HFFc6 (cell line): ENCODE measurements at places on chromosomes 12 and 14. TPM values are rescaled to one million over a fixed set of nuclear protein-coding genes. Genes with fewer than 3 reads are reported as not detected.

The MYO1H gene
- not detected in 3 replicates for total RNA-seq

The SSPN gene
- total RNA-seq = 11.2 to 19.0 TPM (median 12.3 TPM) in 3 replicates

The CPNE6 gene
- not detected in 3 replicates for total RNA-seq

The CCDC177 gene
- total RNA-seq = not detected in 2 replicates

The RBP5 gene
- not detected in 2 replicates for total RNA-seq

The RAD51AP1 gene
- 7.3 to 19.9 TPM (median 17.2 TPM) in 3 replicates for total RNA-seq

The C12orf50 gene
- not detected in 3 replicates for total RNA-seq

The SLC35F4 gene
- total RNA-seq = not detected in 3 replicates

DNA sequence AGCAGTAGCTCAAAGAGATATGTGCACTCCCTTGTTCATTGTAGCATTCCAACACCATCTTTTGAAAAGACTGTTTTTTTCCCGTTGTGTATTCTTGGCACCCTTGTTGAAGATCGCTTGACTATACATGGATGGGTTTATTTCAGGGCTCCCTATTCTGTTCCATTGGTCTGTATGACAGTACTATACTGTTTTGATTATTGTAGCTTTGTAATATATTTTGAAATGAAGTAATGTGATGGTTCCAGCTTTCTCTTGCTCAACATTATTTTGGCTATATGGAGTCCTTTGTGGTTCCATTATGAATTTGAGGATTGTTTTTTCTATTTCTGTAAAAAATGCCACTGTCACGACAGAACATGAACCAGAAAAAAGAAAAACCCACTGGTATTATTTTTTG is 25.7 kb downstream of the BRMS1L start:
- DNase-seq = no peak

DNA sequence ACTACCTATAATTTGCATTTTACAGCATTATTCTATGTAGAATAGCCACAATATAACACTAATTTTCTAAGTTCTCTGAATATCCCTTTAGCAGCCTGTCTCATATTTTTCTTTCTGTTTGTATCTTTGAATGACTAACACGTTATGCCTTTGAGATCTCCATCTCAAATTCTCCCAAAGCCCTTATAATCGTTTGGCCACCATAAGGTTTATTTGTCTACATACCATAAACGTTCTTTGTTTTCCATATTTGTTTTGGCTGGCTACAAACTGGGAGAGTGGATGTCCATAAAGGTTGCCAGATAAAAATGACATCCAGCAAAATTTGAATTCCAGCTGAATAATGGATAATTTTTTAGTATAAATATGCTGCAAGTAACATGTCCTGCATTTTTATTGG is 203.7 kb downstream of the STXBP6 start:
- no peak for DNase-seq

GRCh38 chr12:110906985-110907384 is 13.4 kb downstream of the MYL2 start:
- no peak for DNase-seq

DNA sequence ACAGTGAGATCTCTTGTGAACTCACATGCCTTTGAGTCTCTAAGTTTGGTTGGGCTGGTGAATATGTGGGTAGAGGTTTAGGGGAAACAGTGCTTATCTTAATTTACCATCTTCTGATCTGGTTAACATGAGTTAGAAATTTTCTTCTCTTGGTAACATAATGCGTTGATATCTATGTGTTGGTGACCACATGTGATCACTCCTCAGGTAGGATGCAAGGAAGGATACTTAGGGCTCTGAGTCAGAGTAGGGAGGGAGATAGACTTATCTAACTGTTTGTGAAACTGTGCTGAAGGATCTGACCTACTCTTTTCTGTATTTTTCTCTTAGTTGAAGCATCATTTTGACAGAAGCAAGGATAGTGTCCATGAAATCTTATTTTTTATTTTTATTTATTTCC is 23.1 kb downstream of the FAM234B start:
- no peak for DNase-seq

DNA sequence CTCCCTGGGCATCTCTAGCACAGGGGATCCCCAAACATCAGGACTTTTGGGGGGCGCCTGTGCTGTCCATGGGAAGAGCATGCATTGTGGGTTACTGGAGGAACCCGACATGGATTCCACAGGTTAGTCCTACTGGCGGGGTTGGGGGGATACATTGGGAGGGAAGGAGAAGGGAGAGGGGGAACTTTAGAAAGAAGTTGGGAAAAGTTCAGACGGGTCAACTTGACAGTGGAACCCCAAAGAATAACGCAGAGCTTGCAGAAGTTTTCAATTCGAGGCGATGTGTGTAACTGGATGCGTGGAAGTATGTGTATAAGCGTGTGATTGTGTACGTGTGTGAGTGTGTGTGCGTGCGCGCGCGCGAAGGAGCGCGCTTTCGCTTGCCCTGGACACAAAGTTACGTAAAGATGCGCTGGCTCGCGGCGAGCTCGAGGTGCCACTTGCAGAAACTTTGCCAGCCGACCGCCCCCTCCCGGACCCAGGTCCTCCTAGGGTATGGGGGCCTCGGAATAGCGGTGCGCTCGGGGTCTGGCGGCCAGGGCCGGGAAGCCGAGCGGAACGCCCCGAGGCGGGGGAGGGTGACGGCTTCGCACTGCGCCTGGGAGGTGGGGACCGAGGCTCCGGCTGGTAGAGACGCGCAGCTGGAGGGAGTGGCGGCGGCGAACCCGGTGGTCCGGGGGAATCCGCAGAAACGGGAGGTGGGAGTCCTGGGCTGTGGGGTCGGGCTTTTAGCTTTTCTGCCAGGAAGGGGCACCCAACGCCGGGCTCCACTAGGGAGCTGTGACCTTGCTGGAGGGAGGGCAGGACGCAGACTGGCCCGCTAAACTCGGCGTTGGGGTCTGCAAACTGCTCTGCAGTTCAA is 669 bp downstream of the RFX4 start:
- no peak for DNase-seq

GRCh38 chr14:46769292-46769691 is 117.7 kb upstream of the RPL10L start:
- DNase-seq = no peak

GRCh38 chr14:72883961-72884360 is 9.9 kb downstream of the DPF3 start:
- no peak for DNase-seq

DNA sequence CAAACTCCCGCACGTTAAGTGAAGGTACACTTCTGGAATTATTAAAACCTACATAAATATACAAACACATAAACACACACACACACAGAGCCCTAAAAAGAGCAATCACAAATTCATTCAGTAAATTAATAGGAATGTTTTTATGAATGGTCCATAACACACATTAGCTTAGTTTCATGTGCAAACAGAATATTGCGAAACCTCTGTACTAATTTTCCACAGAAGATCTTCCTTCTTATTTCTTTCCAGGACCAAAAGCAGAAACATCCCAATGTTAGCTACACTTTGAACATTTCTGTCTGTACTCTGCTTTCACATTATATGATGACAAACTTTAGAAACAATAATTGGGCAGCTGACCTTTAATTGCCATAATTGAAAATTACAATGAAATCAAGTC is 101.6 kb downstream of the SOX5 start:
- no peak for DNase-seq

DNA sequence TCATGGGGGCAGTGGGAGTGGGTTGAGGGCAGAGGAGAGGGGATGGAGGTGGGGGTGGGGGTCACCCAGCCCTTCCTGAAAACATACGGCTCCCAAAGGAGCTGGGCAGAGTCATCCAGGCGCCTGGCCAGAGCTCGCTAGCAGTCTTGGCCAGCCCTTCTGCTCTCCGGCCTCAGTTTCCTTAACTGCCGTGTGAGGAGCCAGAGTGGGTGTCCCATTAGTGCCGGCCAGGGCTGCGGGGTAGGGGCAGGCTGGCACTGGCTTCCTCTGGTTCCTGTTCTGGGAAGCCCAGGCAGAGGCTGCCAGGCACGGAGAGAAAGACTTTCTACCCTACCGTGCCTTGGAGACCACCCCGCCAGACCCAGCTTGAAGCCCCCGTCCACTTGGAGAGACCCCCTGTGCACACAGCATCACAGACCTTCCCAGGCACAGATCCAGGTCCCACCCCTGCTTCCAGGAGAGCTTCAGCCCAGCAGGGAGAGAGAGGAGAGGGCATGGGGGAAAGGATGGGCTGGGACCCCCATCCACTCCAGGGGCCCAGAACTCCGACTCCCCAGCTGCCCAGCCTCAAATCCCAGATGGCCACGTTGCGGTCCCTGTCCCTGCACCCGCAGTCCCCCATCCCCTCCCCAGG is 93.3 kb downstream of the RFLNA start:
- no peak for DNase-seq

GRCh38 chr12:71584356-71584755 is 79.3 kb downstream of the ZFC3H1 start:
- DNase-seq = no peak

DNA sequence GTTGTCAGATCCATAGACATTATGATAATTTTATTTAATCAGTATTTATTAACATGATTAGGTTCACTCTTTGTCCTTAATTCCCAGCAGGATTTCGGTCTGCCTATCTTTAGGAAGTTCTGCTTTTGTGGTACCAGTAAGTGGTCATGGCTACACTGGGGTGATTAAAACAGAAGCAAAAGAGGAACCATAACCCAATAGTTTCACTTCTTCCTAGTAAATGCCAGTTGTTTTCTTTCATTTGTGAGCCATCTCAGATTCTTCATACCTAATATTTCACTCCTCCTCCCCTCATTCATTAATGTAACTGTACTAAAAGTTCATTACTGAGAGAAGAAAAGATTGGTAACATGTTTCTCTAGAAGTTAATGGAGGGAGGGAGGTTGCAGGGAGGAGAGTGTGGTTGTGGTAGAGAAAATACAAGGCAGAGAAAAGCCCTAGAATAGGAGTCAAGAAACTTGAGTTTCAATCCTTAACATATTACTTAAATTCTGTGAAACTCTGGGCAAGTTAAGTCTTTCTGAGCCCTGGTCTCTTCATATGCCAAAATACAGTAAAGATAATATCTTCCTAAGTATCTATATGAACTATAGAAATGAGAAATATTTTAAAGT is 101.2 kb downstream of the PEBP1 start:
- DNase-seq = no peak

- no peak for DNase-seq
Measured at GRCh38 chr14:90488256-90488655, 91.4 kb downstream of the CALM1 start.

DNA sequence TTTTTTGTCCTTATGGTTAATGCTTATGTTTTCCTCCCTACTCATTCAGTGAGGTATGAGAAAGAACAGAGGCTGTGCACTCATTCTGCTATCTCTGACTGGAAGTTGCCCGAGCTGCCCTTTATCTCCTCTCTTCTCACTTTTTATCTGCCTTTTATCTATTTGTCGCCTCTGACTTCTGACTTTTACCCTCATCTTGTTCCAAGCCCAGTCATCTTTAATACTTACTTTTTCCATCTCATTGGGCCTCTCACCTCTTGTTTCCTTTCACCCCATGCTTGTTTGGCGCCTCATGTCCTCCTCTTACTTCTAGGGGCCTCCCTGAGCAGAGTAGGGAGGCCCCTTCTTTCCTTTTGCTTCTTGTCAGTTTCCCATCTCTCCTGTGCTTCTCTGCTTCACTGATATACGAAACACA is 50.7 kb downstream of the DIP2B start:
- no peak for DNase-seq

DNA sequence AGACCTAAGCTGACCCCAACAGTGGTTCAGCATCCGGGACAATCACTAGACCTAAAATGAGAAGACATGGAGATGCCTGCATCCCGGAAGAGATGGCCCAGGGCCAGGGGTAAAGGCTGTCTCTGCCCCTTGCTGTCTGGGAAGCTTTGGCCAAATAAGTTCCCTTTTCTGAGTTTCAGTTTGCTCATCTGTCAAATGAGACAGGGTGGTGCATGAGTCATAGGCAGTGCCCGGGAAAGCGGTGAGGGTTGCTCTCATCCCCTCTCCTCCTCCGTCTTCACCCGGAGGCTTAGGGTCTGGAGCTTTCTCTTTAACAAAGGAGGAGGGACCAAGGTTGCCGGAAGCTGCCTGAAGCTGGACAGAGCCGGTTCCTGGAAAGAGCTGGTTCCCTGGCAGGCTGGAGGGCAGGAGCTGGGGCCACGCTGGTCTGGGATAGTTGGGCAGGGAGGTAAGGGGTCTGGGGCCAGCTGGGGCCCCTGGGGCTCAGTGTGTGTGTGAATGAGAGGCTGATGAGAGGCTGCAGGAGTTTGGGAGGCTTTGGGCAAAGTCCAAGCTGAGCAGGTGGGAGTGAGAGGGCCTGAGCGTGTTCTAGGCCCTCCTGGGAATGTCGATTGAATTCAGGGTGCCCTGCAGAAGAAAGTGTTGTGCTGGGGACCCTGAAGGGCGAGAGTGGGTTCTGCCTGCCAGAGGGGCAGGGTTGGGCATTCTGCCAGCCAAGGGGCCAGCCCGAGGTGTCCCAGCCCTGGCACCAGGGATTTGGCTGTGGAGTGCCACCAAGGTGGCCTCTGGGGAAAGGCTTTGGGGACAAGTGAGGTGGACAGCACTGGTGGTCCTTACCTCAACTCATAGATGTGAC is at the start of gene SDSL:
SDSL (plus strand) TSS at position 351 of the 856 bp plus-strand sequence. CDS start 5,603 bp downstream, outside the sequence.
- peak; percentile 75 for DNase-seq

DNA sequence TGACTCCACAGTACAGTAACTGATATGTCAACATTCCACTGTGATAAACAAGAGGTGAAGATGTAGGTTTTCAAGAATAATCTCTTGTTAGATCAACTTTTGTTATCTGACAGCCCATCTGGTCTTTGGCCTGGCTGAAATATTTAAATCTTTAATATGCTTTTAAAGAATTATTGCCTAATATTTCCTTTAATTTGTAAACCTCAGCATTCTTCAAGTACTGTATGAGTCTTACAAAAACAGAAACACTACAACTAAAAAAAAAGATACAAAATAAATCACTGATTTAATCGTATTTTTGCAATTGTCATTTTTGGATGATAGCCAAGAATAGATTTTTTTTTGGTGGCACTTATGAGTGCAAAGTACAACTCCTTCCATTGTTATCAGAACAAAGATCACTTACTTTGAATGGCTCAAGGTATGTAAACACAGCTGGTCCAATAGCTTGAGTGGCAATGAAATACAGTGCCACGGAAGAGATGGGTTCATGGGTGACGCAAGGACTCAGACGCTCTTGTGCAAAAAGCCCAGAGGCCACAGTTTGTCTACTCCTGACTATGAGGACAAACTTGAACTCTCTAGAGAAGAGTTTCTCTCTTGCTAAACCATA is 109.5 kb downstream of the PAX9 start:
- DNase-seq = no peak

- DNase-seq = no peak
Measured at GRCh38 chr14:85254711-85255110, 275.2 kb upstream of the FLRT2 start.

- DNase-seq = peak; percentile 98
Measured at GRCh38 chr14:23078692-23079116, 16.2 kb downstream of the ACIN1 start.

GRCh38 chr12:48352157-48352760 is 1.5 kb upstream of the ZNF641 start:
- no peak for DNase-seq
